Esophagus squamous epithelium (tissue), 5 donors: ENCODE measurements at places on chromosomes 16 and 17.

GRCh38 chr17:67285360-67285759 lies 40.4 kb upstream of the HELZ start:
- DNase-seq: no peak

- DNase-seq: no peak
These were observed 9.1 kb downstream of the ZNF668 start for GRCh38 chr16:31064882-31065461.

DNA sequence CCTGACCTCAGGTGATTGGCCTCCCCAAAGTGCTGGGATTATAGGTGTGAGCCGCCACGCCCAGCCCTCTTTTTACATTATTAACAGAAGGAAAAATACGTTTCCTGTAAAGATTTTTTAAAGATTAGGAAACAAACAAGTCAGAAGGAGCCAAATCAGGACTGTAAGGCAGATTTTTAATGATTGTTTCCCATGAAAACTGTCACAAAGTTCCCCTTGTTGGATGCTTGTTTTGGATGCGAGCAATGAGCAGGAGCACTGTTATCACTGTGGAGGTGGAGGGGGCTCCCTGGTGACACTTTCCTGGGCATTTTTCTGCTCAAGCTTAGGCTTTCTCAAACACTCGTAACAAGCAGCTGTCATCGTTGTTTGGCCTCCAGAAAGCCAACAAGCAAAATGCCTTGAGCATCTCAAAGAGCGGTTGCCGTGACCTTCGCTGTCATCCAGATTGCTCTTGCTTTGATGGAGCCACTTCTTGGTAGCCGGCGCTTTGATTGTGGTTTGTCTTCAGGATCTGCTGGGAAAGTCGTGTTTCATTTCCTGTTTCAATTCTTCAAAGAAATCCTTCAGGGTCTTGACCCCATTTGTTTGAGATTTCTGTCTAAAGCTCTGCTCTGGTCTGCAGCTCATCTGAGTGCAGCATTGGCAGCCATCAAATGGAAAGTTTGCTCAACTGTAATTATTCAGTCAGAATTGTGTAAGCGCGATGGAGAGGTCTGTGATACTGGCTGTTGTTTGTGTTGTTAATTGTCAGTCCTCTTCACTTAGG lies 128.7 kb downstream of the RPTOR start:
- no peak for DNase-seq

GRCh38 chr17:12421077-12421476 lies 244.6 kb upstream of the MYOCD start:
- no peak for DNase-seq

- DNase-seq: no peak
These were observed 46.3 kb downstream of the TANGO6 start for GRCh38 chr16:68889508-68890150.

- no peak for DNase-seq
These were observed 40.8 kb downstream of the SPOP start for GRCh38 chr17:49637050-49637449.

GRCh38 chr17:76524598-76525512 lies 12.7 kb downstream of the CYGB start:
- no peak for DNase-seq

DNA sequence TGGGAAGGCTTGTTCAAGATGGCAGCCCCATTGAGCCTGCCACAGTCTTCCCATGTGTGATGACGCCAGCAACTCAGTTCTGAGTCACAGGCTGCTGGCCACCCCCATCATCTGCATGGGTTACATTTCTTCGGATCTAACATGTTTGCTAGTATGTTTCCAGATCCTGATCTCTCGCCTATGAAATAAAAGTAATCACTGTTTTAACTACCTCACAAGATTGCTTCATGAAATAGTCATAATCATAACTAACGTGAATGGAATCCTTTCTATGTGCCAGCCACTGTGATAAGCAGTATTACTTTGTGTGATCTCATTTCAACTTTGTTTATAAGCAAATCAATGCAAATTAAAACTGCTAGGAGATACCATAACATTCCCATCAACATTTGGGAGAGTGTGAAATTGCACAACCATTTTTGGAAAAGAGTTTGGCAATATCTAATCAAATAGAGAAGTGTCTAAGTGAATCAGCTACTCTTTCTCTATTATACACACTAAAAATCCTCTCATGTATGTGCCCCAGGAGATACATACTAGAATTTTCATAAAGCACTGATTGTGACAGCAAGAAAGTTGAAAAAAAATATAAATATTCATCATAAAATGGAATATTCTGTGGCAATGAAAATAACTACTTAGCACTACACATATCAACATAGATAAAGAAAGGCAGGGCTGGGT lies 300.2 kb upstream of the IRX5 start:
- no peak for DNase-seq

GRCh38 chr17:67531291-67531690 lies 154.2 kb downstream of the PITPNC1 start:
- DNase-seq: no peak

DNA sequence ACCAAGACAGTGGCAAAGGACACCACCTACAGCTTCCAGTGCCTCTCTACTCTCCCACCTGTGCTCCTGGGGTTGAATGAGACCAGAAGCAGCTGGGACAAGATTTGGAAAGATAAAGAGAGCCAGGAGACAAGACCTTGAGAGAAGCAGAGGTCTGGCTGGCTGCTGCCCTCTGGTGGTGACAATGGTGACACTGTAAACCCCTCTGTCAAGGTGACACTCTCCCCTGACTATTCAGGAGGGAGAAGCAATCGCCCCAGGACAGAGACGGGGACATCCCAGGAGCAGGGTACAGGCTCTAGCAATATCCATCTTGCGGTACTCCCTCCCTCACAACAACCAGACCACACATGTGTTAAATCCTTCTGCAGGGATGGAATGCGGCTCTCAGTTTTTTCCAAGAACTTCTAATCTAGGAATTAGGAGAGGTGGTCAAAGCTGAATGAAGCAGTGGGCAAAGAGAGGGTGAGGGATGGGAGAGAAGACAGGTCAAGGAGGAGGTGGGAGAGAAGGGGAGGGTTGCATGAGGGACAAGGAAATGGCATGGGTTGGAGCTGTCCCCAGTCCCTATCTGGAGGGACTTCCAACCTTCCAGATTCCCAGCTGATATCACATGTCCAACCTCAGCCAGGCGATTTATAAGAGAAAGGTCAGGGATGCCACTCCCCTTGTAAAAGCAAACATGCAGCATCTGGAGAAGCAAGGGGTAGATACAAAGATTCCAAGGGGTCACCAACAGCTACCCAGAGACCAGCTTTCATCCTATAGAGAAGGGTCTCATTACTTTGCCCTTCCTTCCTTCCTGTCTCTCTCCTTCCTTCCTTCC lies 2.9 kb downstream of the PHOSPHO1 start:
- DNase-seq: no peak

- DNase-seq: no peak
These were observed 24.5 kb downstream of the OR1D5 start for GRCh38 chr17:3038941-3039340.

DNA sequence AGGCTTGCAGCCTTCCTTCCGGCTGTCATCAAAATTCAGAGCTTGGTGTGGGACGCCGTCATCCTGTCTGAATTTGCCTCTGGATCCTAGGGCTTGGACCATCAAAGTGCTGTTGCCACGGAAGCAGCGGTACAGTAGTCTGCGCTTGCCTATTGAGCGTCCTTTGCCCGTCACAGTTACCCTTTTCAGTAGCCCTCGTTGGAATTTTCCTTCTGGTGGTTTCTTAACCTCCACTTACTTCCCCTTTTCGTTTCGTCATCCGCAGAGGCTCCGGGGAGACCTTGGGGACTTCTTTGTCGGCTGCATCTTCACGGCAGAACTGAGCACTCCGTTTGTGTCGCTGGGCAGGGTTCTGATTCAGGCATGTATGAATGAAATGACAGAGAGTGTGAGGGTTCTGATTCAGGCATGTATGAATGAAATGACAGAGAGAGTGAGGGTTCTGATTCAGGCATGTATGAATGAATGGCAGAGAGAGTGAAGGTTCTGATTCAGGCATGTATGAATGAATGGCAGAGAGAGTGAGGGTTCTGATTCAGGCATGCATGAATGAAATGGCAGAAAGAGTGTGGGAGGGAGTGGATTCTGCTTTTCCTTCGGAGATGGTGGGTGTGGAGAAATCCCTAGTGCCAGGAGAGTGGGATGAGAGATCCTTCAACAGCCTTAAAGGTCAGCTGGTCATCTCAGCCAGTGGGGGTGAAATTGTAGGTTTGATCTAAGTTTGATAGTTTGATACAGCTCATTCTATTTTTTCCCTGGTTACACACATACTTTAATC lies 8.0 kb downstream of the TLCD3A start:
- no peak for DNase-seq

DNA sequence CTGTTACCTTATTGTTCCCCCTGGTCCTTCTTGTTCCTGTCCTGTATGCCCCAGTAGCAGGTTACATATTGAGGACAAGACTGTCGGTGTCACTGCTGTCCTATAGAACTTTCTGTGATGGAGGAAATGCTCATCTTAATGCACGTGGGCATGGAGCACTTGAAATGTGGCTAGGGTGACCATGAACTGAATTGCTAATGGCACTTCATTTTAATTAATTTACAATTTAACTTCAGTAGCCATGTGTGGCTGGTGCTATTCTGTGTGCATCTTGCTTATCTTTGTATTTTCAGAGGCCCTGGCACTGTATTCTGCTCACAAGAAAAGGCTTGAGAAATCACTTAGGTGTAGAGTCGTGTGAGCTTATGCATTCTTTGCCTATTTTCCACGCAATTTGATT lies 125.2 kb downstream of the MSI2 start:
- no peak for DNase-seq

DNA sequence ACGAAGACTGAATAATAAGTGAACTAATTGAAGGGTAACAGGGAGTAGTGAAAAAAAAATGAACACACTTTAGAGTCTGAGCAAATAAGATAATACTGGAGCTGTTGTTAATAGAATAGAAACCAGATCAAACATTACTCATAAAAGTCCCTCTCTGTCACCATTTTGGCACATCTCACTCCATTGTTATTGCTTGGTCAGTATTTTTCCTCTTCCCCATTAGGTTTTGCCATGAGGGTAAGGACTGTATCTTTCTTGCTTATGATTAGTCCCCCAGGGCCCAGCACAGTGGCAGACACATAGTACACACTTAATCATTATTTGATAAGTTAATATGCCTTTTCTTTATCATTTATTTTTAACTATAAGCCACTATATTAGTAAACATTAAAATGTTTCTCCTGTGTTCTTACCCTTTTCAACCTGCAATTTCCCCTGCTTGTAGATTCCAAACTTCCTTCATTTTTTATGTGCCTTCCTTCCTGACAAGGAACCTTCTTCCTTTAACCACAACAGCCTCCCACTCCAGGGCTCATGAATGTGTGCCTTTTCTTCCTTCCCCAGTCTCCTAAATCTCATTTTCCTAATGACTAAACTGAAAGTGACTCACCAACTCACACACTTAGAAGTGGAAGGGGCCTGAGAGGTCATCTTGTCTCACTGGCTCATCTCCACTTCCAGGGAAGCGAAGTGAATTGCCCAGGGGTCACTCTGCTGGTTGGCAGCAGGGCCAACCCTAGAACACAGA lies 88.2 kb upstream of the HAS3 start:
- no peak for DNase-seq

GRCh38 chr16:80663078-80663477 lies 122.3 kb downstream of the DYNLRB2 start:
- DNase-seq: no peak

- DNase-seq: no peak
These were observed 518.6 kb upstream of the WSB1 start for GRCh38 chr17:26775219-26775822.

- no peak for DNase-seq
These were observed 3.4 kb upstream of the NUBP1 start for GRCh38 chr16:10740000-10740844.

DNA sequence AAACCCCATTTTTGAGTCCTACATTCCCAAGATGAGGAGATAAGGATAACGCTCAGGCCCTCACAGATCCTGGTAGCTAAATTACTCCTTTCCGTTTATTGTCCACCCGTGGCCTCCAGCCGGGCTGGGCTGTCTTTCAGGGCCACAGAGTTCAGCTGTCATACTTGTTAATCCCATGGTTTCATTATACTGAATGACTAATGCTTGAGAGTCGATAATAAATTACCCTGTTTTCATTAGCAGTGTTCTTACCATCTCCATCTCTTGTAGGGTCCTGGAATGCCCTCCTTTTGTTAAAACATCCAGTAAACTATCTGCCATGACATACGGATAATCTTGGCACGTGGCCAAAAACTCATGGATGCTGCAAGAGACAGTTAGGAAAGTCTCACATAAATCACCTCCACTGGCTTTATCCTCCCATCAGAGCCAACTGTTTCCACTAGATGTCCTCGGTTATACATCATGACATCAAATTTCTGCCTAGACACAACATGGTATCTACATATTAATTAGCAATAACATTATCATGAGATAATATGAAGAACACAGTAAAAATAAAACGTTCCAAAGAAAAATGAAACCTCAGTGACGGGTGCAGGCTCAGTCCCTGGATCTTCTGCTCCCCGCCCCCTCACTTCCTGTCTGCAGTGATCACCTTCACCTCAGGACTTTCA lies 45.3 kb downstream of the BRD7 start:
- DNase-seq: no peak

DNA sequence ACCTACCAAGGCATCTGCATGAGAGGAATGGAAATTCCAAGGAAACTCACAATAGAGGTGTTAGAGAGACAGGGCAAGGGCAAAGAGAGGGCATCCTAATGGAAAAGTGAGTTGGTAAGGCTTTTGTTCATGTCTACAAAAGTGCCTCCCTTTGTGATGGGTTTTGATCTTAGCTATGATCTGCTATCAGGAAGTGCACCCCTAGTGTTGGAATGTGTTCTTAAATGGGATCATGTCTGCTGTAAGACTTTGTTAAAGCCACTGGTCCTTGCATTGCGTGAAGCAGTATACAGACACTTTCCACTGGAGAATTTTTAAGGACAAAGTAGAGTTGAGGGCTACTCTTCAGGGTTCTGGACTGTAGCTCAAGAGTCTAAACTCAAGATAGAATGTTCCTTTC lies 92.0 kb downstream of the MAP2K6 start:
- DNase-seq: no peak

- no peak for DNase-seq
These were observed 167.7 kb downstream of the ZNF423 start for GRCh38 chr16:49688036-49688697.

DNA sequence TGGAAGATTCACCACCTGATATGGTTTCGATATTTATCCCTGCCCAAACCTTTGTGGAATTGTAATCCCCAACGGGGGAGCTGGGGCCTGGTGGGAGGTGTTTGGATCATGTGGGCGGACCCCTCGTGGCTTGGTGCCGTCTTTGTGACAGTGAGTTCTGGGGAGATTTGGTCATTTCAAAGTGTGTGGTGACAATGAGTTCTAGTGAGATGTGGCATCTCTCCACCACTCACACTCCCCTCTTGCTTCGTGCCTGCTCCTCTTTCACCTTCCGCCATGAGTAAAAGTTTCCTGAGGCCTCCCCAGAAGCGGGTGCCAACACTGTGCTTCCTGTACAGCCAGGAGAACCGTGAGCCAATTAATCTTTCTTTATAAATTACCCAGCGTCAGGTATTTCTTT lies 9.7 kb downstream of the CCDC57 start:
- no peak for DNase-seq

GRCh38 chr16:695355-696089 lies 5.3 kb upstream of the WDR24 start:
- DNase-seq: no peak

DNA sequence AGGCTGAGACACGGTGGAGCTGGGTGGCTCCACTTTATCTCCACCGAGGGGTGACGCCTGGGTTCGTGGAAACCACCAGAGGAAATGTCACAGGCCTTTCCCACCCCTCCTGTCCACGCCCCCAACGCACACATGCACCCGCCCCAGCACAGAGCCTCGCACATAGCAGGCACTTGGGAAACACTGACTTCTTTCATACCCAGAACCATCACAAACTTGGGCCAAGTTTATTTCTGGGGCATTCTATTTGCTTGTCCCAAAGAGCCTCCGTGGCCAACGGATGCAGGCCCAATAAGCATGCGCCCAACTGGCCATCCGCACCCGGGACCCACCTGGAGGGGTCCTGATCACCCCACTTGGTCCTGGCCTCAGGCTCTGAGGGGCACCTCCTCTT lies 3.3 kb downstream of the BCAR1 start:
- DNase-seq: no peak
